ENCODE measurements at places on chromosomes 3 and 15. TPM values are rescaled to one million over a fixed set of nuclear protein-coding genes. Genes with fewer than 3 reads are reported as not detected.

The SOX14 gene
- not detected for total RNA-seq

The PGBD4 gene
- 2.8 TPM for total RNA-seq

The HYAL1 gene
- total RNA-seq, result 0.13 TPM

The KLHL6 gene
- 31.0 TPM for total RNA-seq

The MORC1 gene
- total RNA-seq, result not detected

The TRAIP gene
- total RNA-seq, result 21.9 TPM

The BAHD1 gene
- 23.6 TPM for total RNA-seq

The GADL1 gene
- total RNA-seq, result not detected

The HCN4 gene
- total RNA-seq, result 0.02 TPM

The ACAP2 gene
- total RNA-seq, result 42.9 TPM

The C3orf85 gene
- not detected for total RNA-seq

The TTLL3 gene
- total RNA-seq, result 18.8 TPM

DNA sequence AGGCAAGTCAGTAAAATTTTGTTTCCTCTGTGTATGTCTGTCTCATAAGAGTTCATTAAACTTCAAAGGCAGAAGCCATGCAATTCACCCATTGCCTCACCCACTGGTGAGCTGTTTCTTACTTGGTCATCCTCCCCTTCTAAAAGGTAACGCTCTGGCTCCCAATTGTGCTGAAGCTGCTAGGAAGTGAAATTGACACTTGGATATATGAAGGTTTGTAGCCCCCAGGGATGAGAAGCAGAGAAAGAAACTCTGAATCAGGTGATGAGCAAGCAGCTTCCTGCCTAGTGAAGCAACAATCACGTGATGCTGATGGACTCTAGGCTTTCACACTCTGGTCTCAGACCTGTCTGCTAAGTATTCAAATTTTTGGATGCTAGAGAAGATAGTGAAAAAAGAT is 70.7 kb downstream of the CD200R1L start:
- no peak for DNase-seq
- H3K27ac ChIP-seq, result no peak overlapping the region
- peaks cover 17% of the 10 kb centered on the region for H3K4me1 ChIP-seq
- no peak overlapping the region for H3K4me3 ChIP-seq

DNA sequence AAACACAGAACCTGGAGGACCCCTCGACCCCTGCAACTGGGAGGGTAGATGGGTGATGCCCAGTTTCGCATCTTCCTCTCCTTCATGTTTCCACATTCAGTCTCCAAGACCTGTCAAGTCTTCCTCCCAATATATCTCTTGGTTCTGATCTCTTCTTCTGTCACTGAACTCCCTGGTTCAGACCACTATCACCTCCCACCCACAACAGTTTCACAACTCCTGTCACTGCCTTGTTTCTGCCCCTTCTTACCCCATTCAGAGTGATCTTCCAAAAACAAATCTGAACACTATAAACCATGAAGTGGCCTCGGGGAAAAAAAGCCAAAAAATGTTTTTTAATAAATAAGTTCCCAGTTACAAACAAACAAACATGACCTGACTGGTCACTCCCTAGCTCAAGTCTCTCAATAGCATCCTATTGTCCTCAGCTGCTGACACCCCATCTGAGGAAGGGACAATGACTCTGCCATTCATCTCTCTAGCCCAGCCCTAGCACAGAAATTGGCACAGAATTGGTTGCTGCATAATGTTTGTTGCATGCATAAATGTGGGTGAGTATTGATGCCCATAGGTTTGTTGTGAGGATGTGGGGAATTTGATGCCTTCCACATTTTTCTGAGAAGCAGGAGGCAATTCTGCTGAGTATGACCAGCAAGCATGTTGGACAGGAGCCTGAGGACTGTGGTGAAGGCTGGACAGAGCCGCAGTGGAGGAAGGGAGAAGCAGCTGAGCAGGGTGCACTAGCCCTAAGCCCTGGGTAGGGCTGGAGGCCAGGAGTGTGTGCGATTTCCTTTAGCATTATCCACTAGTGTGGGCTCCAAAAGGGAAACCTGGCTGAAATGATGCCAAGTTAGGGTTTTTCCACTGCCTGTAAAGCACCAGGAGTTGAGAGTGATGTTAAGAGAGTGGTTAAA is 12.2 kb upstream of the XYLB start:
- no peak for DNase-seq
- H3K4me1 ChIP-seq, result no peaks in the 10 kb centered on the region
- H3K4me3 ChIP-seq, result no peak overlapping the region
- H3K27ac ChIP-seq, result no peak overlapping the region

- no peak overlapping the region for H3K27ac ChIP-seq
- no peaks in the 10 kb centered on the region for H3K27me3 ChIP-seq
- H3K36me3 ChIP-seq, result peaks cover 20% of the 10 kb centered on the region
- no peaks in the 10 kb centered on the region for H3K4me1 ChIP-seq
Measured at GRCh38 chr3:131009698-131010097, 16.9 kb downstream of the ASTE1 start.

GRCh38 chr15:64635499-64636495 is 139.6 kb downstream of the RBPMS2 start:
- H3K27me3 ChIP-seq, result no peaks in the 10 kb centered on the region
- no peak overlapping the region for H3K4me3 ChIP-seq
- DNase-seq, result no peak
- peaks cover 58% of the 10 kb centered on the region for H3K4me1 ChIP-seq
- no peaks in the 10 kb centered on the region for H3K36me3 ChIP-seq

DNA sequence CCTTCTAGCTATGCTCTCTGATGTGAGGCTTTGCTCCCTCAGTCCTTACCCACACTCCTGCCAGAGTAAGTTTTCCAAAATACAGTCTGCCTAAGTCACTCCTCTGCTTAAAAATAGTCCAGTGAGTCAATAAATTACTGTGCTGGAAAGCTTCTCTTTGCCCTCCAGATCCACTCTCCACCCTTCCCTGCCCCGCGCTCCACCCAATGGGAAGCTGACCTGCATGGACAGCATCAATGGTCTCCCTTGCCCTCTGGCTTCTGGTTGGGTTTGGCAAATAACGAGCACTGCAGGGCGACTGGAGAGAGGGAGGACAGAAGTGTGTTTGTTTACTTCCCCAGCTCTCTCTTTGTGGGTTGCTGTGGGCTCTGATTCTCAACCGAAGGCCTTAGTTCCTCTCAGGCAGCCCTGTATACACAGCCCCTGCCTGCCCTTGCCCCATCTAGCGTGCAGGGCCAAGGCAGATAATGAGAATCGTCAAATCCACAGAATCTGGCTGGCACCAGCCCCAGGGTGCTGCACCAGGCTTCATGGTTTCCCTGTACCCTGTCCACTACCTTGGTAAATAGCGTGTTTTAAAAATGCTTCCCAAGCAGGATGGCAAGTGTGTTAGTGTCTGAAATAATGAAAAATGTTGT is 110.4 kb downstream of the ADAMTSL3 start:
- H3K27me3 ChIP-seq, result no peaks in the 10 kb centered on the region
- no peaks in the 10 kb centered on the region for H3K36me3 ChIP-seq
- DNase-seq, result no peak
- no peak overlapping the region for H3K27ac ChIP-seq

DNA sequence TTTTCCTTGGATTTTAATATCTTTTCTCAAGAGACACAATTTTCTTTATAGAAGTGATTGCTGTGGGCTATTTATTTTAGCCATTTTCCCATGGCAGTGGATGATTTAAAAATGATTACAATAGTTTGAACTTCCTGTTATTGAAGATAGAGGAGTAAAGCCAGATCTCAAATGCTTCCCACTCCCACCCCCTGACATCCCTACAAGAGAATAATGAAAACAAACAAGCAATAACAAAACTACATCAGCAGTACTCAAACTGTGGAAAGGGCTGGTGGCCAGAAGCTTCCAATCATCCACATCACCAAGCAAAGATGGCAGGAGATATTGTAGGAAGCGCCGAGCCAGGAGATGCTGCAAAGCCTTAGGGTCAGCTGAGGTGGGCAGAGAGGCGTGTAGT is 831.1 kb upstream of the NR2F2 start:
- H3K4me3 ChIP-seq, result no peak overlapping the region
- H3K4me1 ChIP-seq, result no peaks in the 10 kb centered on the region
- no peaks in the 10 kb centered on the region for H3K36me3 ChIP-seq
- no peaks in the 10 kb centered on the region for H3K27me3 ChIP-seq

- no peaks in the 10 kb centered on the region for H3K27me3 ChIP-seq
- H3K36me3 ChIP-seq, result no peaks in the 10 kb centered on the region
- H3K4me1 ChIP-seq, result no peaks in the 10 kb centered on the region
Measured at GRCh38 chr15:86295511-86295910, 215.8 kb downstream of the AGBL1 start.

- no peak for DNase-seq
- H3K36me3 ChIP-seq, result no peaks in the 10 kb centered on the region
- H3K4me3 ChIP-seq, result no peak overlapping the region
- no peak overlapping the region for H3K27ac ChIP-seq
- no peaks in the 10 kb centered on the region for H3K27me3 ChIP-seq
Measured at GRCh38 chr15:29456964-29457363, 187.3 kb upstream of the NSMCE3 start.

DNA sequence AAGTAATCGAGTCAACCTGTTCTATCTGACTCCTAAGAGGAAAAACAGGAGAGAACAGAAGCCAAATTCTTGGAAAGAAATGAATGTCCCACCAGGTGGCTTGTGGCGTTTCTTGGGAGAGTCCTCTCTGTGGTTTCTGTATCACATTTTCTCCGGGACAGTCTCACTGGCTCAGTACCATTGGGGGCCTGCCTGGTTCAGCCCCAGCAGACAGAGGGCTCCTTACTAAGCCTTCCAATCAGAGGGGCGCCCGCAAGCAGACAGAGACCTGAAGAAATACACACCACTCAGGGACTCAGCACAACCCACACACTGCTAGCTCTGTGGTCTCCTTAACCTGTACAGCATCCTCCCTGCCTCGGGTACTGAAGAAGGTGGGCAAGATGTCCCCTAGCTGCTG is 302.1 kb downstream of the TLE3 start:
- no peak overlapping the region for H3K27ac ChIP-seq
- H3K4me1 ChIP-seq, result no peaks in the 10 kb centered on the region
- H3K36me3 ChIP-seq, result no peaks in the 10 kb centered on the region

DNA sequence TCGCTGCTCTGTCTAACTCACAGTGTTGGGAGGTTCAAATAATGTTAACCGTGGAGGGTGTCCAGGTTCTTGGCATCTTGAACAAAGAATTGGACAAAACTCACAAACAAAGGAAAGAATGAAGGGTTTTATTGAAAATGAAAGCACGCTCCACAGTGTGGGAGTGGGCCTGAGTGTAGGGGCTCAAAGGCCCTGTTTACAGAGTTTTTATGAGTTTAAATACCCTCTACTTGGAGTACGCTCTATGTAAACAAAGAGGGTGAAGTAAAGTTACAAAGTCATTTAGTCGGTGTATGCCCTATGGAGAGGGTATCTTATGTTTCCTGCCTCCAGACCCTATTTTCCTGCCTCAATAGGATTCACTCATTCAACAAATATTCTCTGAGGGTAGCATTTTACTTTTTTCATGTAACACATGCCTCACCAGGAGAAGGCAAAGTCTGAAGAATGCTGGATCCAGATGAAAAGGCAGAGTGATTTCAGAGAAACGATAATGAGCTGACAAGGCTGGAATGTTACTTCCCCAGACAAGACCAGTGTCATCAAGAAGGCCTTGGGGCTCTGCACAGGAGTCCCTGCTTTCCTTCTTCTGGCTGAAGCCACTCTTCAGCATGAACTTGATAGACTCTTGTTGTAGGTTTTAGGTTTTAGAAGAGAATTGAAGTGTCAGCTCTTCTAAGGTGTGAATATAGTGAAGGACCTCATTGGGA is 163.6 kb downstream of the FAM43A start:
- no peak overlapping the region for H3K27ac ChIP-seq
- H3K4me3 ChIP-seq, result no peak overlapping the region
- H3K4me1 ChIP-seq, result no peaks in the 10 kb centered on the region
- no peaks in the 10 kb centered on the region for H3K36me3 ChIP-seq
- H3K27me3 ChIP-seq, result no peaks in the 10 kb centered on the region
- DNase-seq, result no peak

DNA sequence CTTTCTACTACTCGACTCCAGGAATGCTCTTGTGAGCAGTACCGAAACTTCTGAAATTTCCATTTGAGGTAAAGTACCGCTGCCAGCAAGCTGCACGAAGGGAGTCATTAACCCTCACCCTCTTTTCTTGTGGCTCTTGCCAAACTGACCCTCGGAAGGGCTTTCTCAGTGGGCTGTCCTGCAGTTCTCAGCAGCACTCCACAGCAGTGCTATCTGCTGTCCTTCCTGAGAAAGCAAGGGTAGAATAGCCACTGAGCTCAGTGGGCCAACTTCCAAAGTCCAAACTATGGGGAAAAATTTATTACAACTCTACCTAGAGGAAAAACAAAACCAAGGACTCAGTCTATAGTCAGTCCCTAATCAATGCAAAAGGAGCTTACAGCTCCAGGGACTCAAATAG is 38.5 kb upstream of the COL8A1 start:
- no peaks in the 10 kb centered on the region for H3K4me1 ChIP-seq
- H3K36me3 ChIP-seq, result no peaks in the 10 kb centered on the region
- H3K27ac ChIP-seq, result no peak overlapping the region
- H3K27me3 ChIP-seq, result no peaks in the 10 kb centered on the region
- no peak for DNase-seq

- H3K4me1 ChIP-seq, result no peaks in the 10 kb centered on the region
- H3K4me3 ChIP-seq, result no peak overlapping the region
- no peak overlapping the region for H3K27ac ChIP-seq
- no peak for DNase-seq
- peaks cover 4% of the 10 kb centered on the region for H3K27me3 ChIP-seq
Measured at GRCh38 chr3:123883111-123883510, 1.0 kb downstream of the MYLK start.

DNA sequence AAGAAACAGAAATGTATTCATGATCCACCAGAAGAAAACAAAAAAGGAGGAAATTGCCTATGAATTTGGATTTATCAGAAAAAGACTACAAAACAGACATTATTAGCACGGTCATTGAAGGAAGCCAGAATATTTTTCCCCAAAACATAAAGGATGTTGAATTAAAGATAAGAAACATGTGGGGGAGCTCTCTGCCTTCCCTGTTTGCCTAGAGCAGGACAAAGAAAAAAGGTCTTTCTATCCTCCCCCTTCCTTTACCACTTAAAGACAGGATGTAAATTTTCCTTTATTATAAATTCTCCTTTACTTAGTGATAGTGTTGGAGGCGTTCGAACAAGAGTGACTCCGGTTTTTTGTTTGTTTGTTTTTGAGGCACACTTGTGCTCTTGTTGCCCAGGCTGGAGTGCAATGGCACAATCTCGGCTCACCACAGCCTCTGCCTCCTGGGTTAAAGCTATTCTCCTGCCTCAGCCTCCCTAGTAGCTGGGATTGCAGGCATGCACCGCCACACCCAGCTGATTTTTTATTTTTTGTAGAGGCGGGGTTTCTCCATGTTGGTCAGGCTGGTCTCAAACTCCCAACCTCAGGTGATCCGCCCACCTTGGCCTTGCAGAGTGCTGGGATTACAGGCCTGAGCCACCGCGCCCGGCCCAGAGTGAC is 14.9 kb upstream of the RPN1 start:
- H3K36me3 ChIP-seq, result no peaks in the 10 kb centered on the region
- no peaks in the 10 kb centered on the region for H3K4me1 ChIP-seq
- no peak for DNase-seq

GRCh38 chr3:74550686-74551085 is 63.8 kb downstream of the CNTN3 start:
- H3K27ac ChIP-seq, result no peak overlapping the region
- H3K4me1 ChIP-seq, result no peaks in the 10 kb centered on the region
- no peak overlapping the region for H3K4me3 ChIP-seq
- no peak for DNase-seq
- no peaks in the 10 kb centered on the region for H3K27me3 ChIP-seq
